ENCODE measurements at places on chromosomes 4 and X. TPM values are rescaled to one million over a fixed set of nuclear protein-coding genes. Genes with fewer than 3 reads are reported as not detected.

GRCh38 chr4:154958621-154959358 is 177.7 kb downstream of the RBM46 start:
- H3K4me3 ChIP-seq: no peak overlapping the region
- no peaks in the 10 kb centered on the region for H3K36me3 ChIP-seq
- peaks cover 6% of the 10 kb centered on the region for H3K4me1 ChIP-seq

- no peaks in the 10 kb centered on the region for H3K4me1 ChIP-seq
- no peaks in the 10 kb centered on the region for H3K27me3 ChIP-seq
These were observed 348.5 kb upstream of the INTU start for GRCh38 chr4:127284236-127284635.

- no peaks in the 10 kb centered on the region for H3K27me3 ChIP-seq
- peaks cover 27% of the 10 kb centered on the region for H3K4me1 ChIP-seq
- H3K4me3 ChIP-seq: no peak overlapping the region
- no peak overlapping the region for H3K27ac ChIP-seq
- peak; percentile 91 for DNase-seq
These were observed 7.6 kb upstream of the TBC1D19 start for GRCh38 chr4:26576231-26576739.

The SLBP gene
- 34.9 TPM for total RNA-seq

DNA sequence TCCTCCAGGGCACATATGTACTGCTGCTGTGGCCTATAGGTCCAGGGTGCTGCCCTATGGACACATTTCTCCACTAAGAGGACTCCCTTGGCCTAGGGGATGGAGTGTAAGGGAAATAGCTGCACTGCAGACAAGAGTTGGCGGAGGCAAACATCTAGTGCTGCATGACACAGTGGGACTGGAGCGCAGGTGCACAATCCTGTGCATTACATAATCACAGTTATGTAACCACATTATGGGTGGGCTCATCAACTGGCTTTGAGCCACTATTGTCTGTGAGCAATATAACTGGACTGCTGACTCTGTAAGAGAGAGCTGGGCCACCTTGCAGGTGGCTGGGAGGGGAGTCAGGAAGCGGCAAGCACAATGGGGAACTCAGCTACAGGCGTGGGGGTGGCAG is 3.2 kb upstream of the TIGD2 start:
- no peak overlapping the region for H3K4me3 ChIP-seq
- peaks cover 12% of the 10 kb centered on the region for H3K27me3 ChIP-seq
- no peaks in the 10 kb centered on the region for H3K36me3 ChIP-seq
- H3K4me1 ChIP-seq: peaks cover 12% of the 10 kb centered on the region
- peak; percentile 29 for DNase-seq
- H3K27ac ChIP-seq: no peak overlapping the region

- H3K36me3 ChIP-seq: no peaks in the 10 kb centered on the region
- no peak for DNase-seq
- H3K4me3 ChIP-seq: no peak overlapping the region
- no peaks in the 10 kb centered on the region for H3K4me1 ChIP-seq
These were observed 202.9 kb upstream of the NPY2R start for GRCh38 chr4:155005395-155006090.

DNA sequence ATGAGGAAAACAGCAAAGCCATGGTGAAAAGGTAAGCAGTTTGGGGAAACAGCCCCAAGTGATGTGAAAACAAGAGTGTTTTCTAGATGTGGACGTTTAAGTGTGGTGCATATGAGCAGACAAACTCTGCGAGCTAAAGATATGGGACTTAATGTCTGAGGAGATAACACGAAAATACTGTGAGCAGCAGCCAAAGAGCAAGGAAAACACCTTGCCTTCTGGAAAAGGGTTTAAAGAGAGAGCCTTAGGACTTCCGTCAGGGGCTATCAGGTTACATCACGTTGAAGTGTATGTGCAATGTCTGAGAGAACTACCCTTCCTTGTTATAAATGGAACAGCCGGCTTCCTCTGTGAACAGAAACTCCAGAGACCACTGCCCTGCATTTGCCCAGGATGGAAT is 54.2 kb downstream of the LEF1 start:
- H3K4me1 ChIP-seq: no peaks in the 10 kb centered on the region
- H3K27me3 ChIP-seq: no peaks in the 10 kb centered on the region
- DNase-seq: peak; percentile 63
- no peaks in the 10 kb centered on the region for H3K36me3 ChIP-seq

- H3K4me3 ChIP-seq: no peak overlapping the region
- peaks cover 3% of the 10 kb centered on the region for H3K36me3 ChIP-seq
- no peak for DNase-seq
- H3K27me3 ChIP-seq: no peaks in the 10 kb centered on the region
These were observed 33.5 kb downstream of the TRMT44 start for GRCh38 chr4:8473920-8474590.

DNA sequence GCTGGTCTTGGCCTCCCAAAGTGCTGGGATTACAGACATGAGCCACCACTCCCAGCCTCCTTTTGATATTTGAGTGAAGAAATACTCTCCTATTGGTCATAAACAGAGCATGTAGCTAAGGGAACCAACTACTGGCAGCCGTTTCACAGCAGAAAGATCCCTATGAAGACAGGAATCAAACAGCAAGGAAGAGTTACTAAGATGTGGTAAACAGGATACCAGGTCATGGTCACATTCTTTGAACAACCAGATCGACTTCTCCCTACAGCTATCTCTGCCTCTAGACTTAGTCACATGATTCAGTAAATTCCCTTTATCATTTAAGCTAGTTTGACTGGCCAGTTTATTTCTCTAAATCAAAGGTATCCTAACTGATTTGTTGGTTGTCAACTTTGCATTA is 9.0 kb upstream of the HNRNPD start:
- H3K27ac ChIP-seq: no peak overlapping the region
- no peaks in the 10 kb centered on the region for H3K27me3 ChIP-seq
- peaks cover 3% of the 10 kb centered on the region for H3K36me3 ChIP-seq
- no peak overlapping the region for H3K4me3 ChIP-seq

The ETDA gene
- not detected for total RNA-seq

The MAGED1 gene
- total RNA-seq: 108 TPM

DNA sequence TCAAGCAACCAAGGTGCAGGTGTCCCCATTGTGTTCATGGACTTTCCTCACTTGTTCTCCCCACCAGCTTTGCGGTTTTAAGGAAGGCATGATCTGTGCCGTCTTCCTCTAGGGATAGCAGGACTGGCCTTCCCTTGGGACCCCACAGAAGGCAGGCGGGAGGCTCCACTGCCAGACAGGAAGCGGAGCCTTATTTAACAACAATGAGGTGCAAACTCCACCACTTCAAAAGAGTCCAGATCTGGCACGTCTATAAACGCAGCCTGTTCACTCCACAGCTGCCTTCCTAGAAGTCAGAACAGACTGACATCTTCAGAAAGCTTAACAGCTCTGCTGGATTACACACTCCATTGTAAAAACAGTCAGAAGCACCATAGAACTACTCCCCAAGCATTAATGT is 1.7 kb upstream of the GPR143 start:
- H3K36me3 ChIP-seq: no peaks in the 10 kb centered on the region
- H3K27me3 ChIP-seq: peaks cover 10% of the 10 kb centered on the region

The MEPE gene
- total RNA-seq: not detected

DNA sequence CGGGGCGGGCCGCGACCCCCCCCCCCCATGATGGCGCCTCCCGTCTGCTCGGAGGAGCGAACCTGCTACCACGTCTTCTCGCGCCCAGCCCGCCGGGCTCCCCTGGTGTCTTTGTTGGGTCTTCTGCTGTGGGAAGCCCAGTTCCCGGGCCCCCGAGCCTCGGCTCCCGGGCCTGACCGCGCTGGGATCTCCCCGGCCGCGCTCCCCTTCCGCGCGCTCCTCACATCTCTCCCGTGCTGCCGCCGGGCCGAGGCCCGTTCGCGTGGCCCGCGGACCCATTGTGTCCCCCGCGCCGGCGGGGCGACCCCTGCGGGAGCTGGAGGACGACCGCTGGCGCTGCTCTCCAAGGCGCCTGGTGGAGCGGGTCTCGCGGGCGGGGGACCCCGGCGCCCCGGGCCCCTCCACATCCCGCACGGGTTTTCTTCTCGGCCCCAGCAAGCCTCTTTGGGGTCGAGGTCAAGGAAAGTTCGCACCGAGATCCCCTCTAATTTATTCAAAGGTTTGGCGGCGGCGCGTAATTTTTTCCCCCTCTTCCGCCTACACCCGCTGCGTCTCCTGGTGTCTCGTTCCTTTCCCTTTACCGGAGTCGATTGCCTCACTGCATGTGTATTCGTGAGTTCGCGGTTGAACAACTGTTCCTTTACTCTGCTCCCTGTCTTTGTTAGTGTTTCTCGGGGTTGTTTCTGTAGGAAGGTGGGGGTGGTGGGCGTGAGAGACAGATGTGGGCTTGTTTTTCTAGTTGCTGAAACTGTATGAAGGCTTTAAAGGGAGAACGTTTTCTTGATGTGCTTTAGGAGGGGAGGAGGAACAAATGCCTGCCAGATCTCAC is 770 bp downstream of the SMAD1 start:
- peak overlapping the region; percentile 99 for H3K27ac ChIP-seq
- peak; percentile 90 for DNase-seq
- H3K27me3 ChIP-seq: no peaks in the 10 kb centered on the region
- peak overlapping the region; percentile 98 for H3K4me3 ChIP-seq
- peaks cover 31% of the 10 kb centered on the region for H3K4me1 ChIP-seq
- H3K36me3 ChIP-seq: no peaks in the 10 kb centered on the region

The ASB9 gene
- total RNA-seq: 3.7 TPM

The KDR gene
- 132 TPM for total RNA-seq

DNA sequence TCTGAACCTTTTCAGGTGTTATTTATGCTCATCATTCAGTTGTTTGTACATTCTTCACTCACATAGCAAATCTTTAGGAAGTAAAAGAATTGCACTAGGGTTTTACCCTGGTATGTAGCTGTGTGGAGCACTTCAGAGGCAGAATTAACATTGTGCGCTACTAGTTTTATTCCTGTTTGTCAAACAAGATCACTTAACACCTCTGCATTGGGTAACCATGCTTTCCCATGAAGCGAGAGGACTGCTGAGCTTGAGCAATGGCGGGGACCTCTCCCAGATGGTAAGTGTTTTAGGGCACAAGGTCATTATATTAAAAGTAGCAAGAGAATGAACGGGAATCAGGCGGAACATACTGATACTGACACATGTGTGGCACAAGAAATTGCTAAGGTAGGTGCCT is 59.2 kb downstream of the SHROOM3 start:
- peaks cover 22% of the 10 kb centered on the region for H3K4me1 ChIP-seq
- peak; percentile 45 for DNase-seq
- no peaks in the 10 kb centered on the region for H3K27me3 ChIP-seq
- H3K36me3 ChIP-seq: no peaks in the 10 kb centered on the region
- no peak overlapping the region for H3K4me3 ChIP-seq

DNA sequence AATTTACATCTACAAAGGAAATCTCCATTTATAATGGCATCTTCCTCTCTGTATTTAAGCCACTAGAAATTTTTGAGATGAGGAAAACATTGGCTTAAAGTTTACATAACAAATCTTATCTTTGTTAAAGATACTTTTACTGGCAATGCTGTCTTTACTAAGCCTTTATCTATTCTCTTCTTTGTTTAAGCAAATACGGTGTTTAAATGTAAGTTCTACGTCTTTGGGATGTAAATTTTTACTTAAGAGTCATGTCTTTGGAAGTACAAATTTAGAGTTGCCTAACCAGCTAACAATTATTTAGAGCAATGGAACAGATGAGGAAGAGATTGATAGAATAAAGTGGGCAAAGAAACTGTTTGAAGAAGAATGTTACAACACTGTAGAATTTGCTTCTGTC is 1024.0 kb upstream of the PCDH10 start:
- no peaks in the 10 kb centered on the region for H3K27me3 ChIP-seq
- no peak for DNase-seq
- H3K36me3 ChIP-seq: no peaks in the 10 kb centered on the region
- H3K4me3 ChIP-seq: no peak overlapping the region
- H3K27ac ChIP-seq: no peak overlapping the region

DNA sequence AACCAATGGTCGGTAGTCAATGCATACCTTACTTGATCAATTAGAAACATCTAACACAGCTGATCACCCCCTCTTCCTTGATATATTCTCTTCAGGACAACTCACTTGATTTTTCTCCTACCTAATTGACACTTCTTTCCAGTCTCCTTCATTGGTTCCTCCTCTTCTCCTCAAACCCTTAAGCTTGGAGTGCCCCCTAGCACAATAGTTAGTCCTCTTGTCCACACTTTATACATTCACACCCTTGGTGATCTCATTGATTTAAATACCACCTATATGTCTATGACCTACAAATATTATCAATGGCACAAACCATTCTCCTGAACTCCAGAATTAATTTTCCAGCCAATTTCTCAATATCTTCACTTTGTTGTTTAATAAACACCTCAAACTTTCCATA is 724.0 kb downstream of the ADGRL3 start:
- H3K36me3 ChIP-seq: no peaks in the 10 kb centered on the region
- H3K27ac ChIP-seq: no peak overlapping the region
- H3K27me3 ChIP-seq: no peaks in the 10 kb centered on the region
- no peaks in the 10 kb centered on the region for H3K4me1 ChIP-seq
- DNase-seq: no peak
- H3K4me3 ChIP-seq: no peak overlapping the region

DNA sequence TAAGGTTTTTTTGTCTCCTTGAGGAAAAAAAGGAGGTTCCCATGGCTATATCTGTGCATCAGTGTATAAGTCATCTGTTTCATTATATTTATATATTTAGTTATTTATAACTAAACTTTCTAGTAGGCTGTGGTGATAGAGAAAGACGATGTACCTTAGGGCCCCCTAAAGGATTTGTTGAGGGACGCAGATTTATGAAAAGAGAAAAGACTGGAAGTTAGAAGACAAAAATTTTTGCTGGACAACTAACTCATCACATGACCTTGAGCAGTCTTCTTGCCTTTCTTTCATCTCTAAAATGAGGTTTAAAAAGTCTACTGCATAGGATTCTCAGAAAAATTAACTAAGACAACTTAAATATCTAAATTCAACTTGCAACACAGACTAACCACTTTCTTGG is 6.1 kb downstream of the GASK1B start:
- H3K36me3 ChIP-seq: no peaks in the 10 kb centered on the region
- no peak overlapping the region for H3K4me3 ChIP-seq
- H3K27me3 ChIP-seq: no peaks in the 10 kb centered on the region
- H3K27ac ChIP-seq: peak overlapping the region; percentile 49
- DNase-seq: no peak

DNA sequence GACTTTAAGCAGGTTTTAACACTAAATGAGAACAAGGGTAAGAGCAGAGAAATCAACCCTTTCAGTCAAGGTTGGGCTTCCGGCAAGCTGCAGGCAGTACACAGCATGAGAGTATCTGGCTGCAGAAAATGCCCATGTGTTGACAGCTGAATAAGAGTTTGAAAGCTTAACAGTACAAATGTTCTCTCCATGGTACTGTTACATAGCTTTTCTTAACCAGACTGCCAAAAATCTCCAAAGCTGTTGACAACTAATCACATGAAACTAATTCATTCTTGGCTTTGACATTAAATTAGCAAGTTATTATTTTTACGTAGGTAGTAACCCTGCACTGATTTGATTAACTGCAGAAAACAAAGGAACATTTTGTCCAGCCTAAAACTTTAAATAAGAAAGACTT is 153.5 kb downstream of the SLC10A7 start:
- peak; percentile 39 for DNase-seq
- H3K27me3 ChIP-seq: no peaks in the 10 kb centered on the region
- H3K27ac ChIP-seq: no peak overlapping the region
- H3K36me3 ChIP-seq: no peaks in the 10 kb centered on the region
- H3K4me3 ChIP-seq: no peak overlapping the region
- H3K4me1 ChIP-seq: no peaks in the 10 kb centered on the region

- H3K36me3 ChIP-seq: no peaks in the 10 kb centered on the region
- no peaks in the 10 kb centered on the region for H3K27me3 ChIP-seq
- no peak overlapping the region for H3K27ac ChIP-seq
- DNase-seq: no peak
These were observed 176.4 kb downstream of the SNCA start for GRCh38 chr4:89660444-89661172.

The USO1 gene
- total RNA-seq: 54.3 TPM
